Mesenchymal stem cell (in vitro differentiated cells and primary cell): ENCODE measurements at places on chromosomes 12 and 14.
A peak's percentile ranks its signal among the peaks of the same experiment; 100 is the strongest.

- no peak for DNase-seq
Observed at GRCh38 chr12:115758183-115758582, 519.3 kb downstream of the MED13L start.

DNA sequence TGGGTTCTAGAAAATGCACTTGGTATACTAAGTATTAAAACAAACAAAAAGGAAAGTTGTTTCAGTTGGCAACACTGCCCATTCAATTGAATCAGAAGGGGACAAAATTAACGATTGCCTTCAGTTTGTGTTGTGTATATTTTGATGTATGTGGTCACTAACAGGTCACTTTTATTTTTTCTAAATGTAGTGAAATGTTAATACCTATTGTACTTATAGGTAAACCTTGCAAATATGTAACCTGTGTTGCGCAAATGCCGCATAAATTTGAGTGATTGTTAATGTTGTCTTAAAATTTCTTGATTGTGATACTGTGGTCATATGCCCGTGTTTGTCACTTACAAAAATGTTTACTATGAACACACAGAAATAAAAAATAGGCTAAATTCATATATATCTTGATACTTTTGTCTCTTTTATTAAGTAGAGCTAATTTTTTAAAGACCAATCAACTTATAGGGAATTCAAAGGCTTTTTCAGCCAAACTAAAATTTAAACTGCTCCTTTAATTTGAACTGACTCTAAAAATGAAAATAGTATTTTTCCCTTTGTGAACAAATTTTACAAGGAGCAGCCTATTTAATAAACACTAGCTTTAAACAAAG lies 2.8 kb downstream of the FOXG1 start:
- DNase-seq = no peak

DNA sequence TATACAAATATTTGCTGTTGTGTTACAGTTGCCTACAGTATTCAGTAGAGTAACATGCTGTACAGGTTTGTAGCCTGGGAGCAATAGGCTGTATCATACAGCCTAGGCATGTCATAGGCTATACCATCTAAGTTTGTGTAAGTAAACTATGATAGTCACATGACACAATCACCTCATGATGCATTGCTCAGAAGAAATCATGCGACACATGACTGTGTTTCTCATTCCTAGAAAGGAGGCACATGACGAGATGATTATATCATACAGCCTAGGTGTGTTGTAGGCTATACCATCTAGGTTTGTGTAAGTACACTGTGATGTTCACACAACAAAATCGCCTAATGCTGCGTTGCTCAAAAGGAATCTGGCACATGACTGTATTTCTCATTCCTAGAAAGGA lies 31.9 kb downstream of the NOPCHAP1 start:
- no peak for DNase-seq

DNA sequence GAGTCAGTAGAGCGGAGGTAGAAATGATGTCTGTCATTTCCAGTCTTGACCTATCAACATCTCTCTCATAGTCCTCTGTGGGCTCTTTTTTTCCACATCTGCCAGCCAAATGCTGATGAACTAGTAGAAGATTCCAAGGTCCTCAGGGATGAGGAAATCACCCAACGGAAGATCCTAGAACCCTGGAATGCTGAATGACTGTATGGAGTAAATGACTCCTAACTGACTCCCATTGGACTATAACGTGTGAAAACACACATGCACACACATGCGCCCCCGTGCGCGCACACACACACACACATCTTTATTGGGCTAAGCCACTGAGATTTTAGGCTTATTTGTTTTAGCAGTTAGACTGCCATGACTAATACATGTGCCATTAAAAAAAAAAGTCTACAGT lies 159.2 kb downstream of the MYRFL start:
- no peak for DNase-seq

- no peak for DNase-seq
Observed at GRCh38 chr12:48334808-48335207, 15.9 kb downstream of the ZNF641 start.

GRCh38 chr12:13435235-13435933 lies 238.9 kb downstream of the EMP1 start:
- DNase-seq = no peak

DNA sequence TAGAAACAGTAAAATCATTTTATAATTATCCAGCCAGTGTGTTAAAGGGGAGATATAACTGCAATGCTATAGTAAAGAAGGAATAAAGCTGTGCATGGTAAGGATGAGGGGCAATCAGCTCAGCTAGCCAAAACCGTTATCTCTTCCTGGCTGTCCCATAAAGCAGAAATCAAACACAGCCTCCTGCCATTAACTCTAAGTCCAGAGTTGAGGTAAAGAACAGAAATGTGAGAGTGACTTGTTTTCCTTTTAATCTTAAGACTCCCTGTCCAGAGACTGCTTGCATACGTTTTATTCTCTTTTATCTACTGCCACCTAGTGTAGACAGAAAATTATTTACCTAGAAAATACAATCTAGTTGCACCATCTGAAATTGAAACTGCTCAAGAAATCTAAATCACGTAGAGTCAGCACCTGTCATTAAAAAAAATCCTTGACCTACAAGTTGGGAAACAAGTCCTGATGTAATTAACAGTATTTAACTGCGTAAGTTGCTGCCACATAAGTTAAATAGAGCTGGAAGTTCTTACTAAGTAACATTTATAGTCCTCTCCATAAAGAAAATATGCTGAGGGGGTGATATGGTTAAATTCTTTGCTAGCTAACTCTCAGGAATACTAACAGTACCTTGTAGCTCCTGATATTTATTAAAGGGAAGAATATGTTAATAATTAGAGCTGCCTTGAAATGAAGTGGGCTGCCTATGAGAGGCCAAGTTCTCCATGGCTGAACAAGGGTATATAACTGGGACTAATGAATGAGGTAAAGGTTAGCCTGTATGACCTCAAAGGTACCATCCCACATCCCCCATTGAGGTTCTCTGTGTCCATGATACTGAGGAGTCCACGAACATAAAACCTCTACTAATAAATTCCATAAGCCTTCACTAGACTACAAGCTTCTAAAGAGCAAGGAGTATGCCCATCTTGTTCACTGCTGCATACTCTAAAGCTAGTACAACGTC lies 62.7 kb downstream of the GALNT4 start:
- DNase-seq = peak; percentile 83

- DNase-seq = no peak
Observed at GRCh38 chr14:71597955-71598660, 334.1 kb upstream of the RGS6 start.

- no peak for DNase-seq
Observed at GRCh38 chr12:14578646-14579045, 11.0 kb upstream of the PLBD1 start.

DNA sequence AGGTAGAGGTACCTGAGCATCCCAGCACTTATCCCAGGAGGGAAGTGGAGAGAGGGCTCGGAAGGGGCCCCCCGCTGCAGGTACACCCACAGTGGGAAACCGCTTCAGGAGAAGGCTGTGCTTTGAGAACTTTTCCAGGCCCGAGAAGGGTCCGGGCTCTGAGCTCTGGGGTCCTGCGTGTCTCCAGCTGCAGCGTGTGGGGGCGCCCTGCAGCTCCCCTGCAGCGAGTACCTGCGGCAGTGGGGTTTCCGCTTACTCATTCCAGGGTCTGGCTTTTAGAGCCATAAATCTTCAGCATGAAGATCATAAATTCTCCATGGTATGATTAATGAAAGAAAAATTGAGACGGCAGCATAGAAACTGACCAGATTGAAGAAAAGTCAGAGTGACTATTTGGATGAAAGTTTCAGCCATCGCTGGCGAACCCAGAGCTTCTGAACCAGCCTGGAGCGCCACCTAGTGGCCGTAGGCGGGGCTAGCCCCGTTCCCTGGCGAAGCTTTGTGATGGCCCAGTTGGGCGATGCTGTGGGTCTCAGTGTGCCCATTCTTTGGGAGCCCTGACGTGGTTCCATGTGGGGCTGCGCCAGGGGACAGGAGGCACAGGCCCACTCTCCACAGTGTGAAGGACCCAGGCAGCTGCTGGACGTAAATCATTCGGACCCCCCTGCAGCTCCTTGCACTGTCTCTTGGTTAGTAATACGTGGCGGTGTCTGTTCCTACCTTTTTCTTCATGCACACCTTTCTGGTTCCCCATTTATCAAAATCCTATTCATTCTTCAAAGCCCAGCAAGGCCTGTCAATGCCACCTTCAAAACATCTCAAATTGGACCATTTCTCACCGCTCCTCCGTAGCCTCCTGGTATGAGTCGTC lies 198.2 kb downstream of the TSPAN9 start:
- peak; percentile 61 for DNase-seq

- peak; percentile 38 for DNase-seq
Observed at GRCh38 chr12:116955382-116956021, 44.8 kb downstream of the FBXW8 start.

GRCh38 chr14:92848887-92849286 lies 54.8 kb downstream of the GOLGA5 start:
- DNase-seq = no peak

- DNase-seq = peak; percentile 5
Observed at GRCh38 chr12:102824218-102824835, 92.7 kb downstream of the PAH start.

- DNase-seq = peak; percentile 44
Observed at GRCh38 chr12:26195250-26195640, at the start of gene SSPN. Gene SSPN, plus strand, starts transcription at chr12:26195573. Its CDS starts 100 bp downstream, at chr12:26195673.

- no peak for DNase-seq
Observed at GRCh38 chr14:52741865-52742264, 11.9 kb downstream of the STYX start.

- no peak for DNase-seq
Observed at GRCh38 chr12:28874758-28875157, 274.3 kb upstream of the FAR2 start.

GRCh38 chr12:121456551-121456950 lies 56.6 kb downstream of the RNF34 start:
- DNase-seq = peak; percentile 13

GRCh38 chr12:56020423-56021184 lies at the start of gene IKZF4:
Gene IKZF4, plus strand, starts transcription at chr12:56021043. Its CDS starts 451 bp downstream, at chr12:56021494.
- peak; percentile 91 for DNase-seq

DNA sequence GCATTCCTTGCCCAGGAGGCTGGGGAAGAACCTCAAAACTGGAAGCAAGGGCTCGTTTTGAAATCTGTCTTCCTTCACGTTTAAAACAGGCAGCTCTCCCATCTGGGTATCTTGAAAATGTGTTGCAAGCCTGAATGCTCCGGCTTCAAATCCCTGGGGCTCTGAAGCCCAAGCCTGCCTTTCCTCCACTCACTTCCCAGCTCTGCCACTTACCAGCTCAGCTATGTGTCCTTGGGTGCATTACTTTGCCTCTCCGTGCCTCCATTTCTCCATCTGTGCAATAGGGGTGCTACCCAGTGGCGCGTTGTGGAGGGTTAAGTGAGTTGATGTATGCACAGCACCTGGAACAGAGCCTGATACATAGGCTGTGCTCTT lies 97.6 kb downstream of the GCH1 start:
- no peak for DNase-seq

DNA sequence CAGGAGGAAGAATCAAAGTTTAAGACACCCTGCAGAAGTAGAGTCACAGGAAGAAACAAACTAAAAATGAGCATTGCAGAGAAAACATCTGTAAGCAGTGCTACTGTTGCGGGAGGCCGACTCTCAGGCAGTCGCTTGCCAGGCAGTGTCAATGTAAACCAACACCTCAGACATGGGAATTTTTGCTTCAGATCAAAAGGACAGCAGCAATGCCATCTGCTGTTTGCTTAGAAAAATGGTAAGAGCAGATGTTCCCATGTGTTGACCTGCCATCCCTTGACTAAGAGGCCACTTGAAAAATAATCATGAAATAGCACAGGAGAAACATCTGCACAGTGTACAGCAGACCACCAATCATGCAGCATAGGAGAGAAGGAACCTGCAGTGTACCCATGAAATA lies 196.6 kb downstream of the SLC25A21 start:
- DNase-seq = peak; percentile 35

DNA sequence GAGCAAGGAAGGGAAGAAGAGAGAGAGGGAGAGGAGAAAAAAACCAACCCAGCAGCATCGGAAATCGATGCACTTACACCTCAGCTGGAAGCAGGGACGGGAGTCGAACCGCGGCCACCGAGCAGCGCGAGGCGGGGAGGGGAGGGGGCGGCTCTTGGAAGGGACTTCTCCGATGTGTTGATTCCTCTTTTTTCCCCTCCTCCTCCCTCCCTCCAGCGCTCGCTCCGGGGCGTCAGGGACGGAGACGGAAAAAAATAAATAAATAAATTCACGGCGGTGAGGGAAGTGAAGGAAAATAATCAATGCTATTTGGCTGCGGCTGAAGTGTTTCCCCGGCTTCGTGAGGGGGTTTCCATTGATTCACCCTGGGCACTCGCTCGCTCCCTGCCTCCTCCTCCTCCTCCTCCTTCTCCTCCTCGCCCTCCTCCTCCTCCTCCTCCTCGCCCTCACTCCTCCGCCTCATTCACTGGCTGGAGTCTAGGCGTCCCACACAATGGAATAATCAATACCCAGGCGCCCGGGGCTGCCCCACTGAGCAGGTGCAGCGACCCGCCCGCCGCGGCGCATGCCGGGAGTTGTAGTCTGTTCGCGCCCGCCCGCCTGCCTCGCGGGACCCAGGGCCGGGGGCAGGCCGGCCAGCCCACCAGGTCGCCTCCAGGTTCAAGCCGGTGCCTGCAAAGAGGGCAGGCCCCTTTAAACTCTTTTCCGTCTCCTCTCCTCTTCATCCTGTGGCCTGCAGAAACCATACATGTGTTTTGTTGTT lies at the start of gene ZFHX2:
TSS of gene ZFHX2 (minus strand) at position 500 of the 763 bp plus-strand sequence. CDS start 16,440 bp downstream, outside the sequence.
- DNase-seq = peak; percentile 67

DNA sequence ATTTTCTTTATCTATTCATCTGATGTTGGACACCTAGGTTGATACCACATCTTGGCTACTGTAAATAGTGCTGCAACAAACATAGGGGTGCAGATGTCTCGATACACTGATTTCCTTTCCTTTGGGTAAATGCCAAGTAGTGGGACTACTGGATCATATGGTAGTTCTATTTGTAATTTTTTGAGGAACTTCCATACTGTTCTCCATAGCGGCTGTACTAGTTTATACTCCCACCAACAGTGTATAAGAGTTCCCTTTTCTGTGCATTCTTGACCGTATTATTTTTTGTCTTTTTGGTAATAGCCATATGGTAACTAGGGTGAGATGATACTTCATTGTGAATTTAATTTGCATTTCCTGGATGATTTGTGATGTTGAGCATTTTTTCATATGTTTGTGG lies 71.8 kb downstream of the LRP6 start:
- DNase-seq = no peak

- no peak for DNase-seq
Observed at GRCh38 chr12:117403586-117404139, 42.2 kb upstream of the NOS1 start.

GRCh38 chr12:19002216-19002615 lies 127.3 kb upstream of the PLEKHA5 start:
- no peak for DNase-seq

GRCh38 chr12:53952335-53952694 lies 2.4 kb upstream of the HOXC12 start:
- no peak for DNase-seq

- peak; percentile 63 for DNase-seq
Observed at GRCh38 chr14:74217672-74218448, 21.4 kb upstream of the VSX2 start.

GRCh38 chr12:84660139-84660538 lies 252.5 kb downstream of the SLC6A15 start:
- no peak for DNase-seq

DNA sequence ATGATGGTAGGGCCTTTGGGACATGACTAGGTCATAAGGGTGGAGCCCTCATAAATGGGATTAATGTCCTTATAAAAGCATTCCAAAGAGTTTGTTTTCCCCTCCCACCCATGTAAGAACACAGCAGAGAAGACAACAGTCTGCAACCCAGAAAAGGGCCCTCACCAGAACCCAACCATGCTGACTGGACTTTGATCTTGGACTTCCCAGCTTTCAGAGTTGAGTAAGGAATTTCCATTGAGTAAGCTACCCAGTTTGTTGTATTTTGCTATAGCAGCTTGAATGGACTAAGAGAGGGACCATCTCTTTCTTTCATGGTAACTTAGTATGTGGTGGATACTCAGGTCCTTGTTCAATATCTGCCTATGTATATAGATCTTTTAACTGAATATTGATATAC lies 2.9 kb upstream of the SPX start:
- DNase-seq = no peak
